ENCODE measurements at places on chromosomes 1 and 21.

DNA sequence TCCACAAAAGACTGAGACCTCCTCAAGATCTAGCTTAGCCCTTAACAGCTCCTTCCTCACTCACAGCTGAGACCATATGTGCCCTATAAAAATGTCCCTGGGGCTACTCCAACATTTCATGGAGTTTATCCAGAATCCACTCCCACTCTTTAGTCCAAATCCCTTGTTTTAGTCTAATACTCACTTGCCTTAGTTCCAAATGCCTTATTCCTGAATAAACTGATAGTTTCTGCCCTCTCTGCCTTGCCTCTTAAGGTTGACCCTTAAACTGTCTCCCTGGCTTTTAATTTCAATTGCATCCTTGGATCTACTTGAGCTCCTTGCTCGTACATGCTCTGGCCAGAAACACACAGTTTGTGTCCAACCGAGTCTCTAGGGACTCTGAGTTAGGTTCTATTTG lies 47.3 kb upstream of the LYPLAL1 start:
- no peak for DNase-seq

- no peak for DNase-seq
These were observed 253.2 kb downstream of the GRIK3 start for GRCh38 chr1:36781098-36781497.

GRCh38 chr1:3651930-3652547 lies at the start of gene TP73:
Gene TP73, plus strand, starts transcription at chr1:3652516. Its CDS starts 29,850 bp downstream, at chr1:3682366.
- DNase-seq: no peak

- DNase-seq: no peak
These were observed 1.2 kb upstream of the MKNK1 start for GRCh38 chr1:46605232-46605631.

DNA sequence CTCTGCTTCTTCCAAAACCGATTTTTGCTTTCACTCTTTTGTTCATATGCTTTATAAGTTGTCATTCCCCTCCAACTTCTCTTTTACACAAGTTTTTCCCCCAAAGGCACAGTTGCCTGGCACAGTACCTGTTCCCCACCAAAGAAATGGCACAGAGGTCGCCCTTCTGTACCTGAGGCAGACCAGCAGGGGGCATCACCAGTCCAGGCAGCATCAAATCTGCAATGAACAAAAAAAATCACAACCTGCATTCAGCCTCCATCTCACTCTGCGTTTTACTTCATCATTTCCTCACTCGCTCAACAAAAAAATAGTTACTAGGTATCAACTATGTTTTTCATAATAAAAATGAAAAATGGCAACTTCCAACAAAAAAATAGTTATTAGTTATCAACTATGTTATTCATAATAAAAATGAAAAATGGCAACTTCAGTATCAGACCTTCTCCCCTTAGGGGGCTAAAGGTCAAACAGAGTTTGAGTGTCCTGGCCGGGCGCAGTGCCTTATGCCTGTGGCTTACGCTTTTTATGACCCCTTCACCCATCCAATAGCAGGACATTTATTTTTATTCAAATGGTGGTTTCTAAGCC lies 4.1 kb downstream of the EIF2D start:
- no peak for DNase-seq

DNA sequence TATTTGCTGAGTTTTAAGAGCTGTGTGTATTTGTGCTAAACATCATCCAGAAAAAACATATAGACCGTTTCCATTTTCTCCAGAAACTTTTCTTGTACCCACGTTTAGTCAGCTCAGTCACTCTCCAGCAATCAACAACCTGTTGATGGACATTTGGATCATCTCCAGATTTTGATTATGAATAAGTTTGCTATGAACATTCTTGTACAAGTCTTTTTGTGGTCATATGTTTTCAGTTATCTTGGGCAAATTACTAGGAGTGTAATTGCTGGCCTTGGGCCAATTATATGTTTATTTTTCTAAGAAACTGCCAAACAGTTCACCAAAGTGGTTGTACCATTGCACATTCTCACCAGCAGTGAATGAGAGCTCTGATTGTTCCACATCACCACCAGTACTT lies 221.8 kb downstream of the CENPF start:
- no peak for DNase-seq

DNA sequence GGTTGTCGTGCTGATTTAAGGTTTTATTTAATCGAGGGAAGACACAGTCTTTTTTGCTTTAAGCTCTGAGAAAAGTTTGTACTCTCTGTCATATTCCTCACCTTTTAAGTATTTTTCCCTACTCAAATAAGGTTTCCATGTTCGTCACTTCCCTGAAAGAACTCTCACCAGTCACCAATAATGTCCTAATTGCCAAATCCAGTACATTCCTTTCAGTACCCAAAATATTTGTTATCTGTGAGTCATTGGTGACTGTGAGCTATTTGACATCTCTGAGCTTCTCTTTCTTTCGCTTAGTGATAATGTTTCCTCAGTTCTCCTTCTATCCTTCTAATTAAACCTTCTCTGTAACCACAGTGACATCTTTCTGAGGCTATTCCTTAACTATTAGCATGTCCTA lies 874.2 kb upstream of the ADGRL2 start:
- no peak for DNase-seq

DNA sequence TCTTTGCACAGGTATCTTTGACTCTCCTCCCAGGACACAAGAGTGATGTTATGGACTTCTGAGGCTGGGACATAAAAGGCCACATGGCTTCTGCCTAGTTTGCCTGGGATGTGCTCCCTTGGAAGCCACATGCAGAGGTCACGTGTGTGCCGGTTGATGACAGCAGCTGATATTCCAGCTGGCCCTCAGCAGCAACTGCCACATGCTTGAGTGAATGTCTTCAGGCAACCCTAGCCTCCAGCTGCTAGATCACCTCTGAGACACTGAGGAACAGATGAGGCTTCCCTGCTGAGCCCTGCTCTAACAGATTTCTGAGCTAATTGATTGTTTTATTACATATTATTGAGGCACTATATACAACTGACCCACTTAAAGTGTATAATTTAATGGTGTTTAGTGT lies 11.6 kb upstream of the AKR7A3 start:
- no peak for DNase-seq

DNA sequence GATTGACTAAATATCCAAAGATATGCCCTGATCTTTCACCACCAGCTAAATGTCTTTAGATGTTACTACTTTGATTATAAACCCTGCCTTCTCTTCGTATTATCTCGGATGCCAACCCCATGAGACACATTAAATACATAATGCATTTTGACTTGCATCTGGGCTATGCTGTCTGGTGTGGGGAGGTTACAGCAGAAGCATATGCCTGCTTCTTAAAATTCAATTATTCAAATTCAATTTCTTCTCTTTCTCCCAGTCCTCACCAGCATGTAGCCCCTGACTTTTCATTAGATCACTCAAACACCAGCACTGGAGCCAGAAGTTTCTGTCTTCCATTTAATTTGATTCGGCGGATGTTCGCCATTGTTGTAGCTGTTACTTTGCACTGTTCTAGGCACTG lies 360.7 kb upstream of the CAMK1G start:
- no peak for DNase-seq

- no peak for DNase-seq
These were observed 8.4 kb upstream of the NPHP4 start for GRCh38 chr1:6000444-6001288.

GRCh38 chr1:239197871-239198270 lies 188.5 kb upstream of the CHRM3 start:
- DNase-seq: no peak

- no peak for DNase-seq
These were observed 214.7 kb downstream of the ADGRL2 start for GRCh38 chr1:82015444-82015843.

DNA sequence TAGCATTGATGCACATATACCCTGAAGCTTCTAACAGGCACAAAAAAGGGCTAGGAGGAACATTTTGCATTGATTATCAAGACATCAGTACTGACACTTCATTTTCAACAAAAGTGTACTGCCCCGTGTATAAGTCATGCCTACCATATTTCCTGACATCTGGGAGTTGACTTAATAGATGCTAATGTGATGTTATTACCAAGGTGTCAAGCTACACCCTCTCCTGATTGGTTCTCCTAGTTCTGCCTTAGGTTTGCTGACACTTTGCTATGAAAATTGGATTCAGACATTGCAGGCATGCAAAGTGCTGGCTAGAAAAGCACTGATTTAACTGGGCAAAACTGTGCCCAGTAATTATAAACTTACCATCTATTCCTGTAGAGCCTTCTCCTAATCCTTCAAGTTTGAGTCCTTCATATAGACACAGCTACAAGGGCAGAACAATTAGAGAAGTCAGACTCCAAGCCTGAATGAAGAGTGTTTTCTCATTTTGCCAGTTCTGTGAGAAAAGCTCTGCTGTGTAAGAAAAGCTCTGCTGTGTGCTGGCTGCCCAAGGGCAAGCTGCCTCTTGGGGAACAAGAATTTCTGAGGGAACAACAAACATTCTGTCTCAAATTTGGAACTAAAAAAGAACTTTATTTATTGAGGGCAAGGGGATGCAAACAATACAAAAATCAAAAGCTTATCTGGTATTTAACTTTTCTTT lies 11.2 kb downstream of the S100A10 start:
- no peak for DNase-seq

DNA sequence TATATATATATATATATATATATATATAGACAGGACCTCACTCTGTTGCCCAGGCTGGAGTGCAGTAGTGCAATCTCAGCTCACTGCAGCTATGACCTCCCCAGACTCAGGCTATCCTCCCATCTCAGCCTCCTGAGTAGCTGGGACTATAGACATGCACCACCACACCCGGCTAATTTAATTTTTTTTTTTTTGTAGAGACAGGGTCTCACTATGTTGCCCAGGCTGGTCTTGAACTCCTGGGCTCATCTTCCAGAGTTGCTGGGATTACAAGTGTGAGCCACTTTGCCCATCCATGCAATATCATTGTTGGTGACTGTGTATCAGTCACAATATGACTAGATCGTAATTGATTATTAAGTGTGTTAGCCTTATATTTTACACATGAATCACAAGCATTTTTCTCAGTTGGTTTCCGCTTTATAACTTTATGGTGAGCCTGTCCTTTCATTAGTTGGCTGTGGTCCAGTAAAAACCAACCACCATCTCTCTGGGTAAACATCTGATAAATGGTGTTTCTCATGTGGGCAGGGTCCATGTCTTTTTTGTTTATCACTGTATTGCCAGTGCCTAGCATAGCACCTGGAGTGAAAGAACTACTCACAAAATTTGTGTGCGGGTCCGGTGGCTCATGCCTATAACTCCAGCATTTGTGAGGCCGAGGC lies 63.6 kb downstream of the MYOM3 start:
- DNase-seq: no peak

DNA sequence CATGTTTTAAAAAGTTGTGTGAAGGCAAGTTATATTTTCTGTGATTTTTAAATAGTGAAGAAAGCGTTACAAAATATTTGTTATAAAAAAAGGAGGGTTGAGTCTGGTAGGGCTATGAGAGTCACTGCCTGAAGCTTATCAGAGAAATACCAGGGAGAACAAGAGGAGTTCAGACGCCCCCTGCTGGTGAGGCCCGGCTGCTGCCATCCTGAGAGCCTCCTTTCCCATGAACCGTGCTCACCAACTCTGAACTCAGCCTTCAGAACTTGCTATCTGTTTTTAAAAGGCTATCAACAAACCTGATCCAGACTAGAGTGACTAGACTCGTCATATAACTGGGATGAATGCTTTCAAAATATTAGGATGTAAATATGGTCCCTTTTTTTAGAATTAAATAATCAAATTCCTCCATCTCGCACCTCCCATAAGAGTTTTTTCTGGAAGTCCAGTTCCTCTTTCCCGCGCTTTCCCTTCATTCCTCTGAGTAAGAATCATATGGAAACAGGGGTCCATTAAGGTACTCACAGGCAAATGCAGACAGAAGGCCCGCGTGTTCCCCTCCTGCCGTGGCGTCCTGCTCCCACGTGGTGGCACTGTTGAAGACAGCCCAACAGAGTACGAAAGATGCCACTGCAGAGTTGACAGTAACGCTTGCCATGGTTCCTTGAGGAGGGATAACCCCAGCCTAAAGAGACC lies 26.2 kb upstream of the SPATA6 start:
- peak; percentile 27 for DNase-seq

DNA sequence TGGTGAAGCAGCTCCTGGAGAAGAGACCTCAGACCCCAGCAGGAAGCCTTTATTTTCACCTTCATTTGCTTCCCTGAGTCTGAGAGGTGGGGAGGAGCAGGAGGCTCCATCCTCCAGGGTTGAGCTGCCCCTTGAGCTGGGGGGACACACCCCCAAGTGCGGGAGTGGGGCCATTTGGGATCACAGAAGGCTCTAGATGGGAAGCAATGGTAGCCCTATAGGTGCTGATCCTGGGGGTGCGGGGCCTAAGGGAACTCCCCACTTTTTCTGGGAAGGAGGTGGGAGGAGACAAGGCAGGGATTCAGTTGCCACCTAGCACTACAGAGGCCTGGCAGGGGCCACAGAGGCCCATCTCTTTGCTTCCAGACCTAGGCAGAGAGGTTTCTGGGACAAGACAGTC lies 247.9 kb upstream of the CSF3R start:
- no peak for DNase-seq

GRCh38 chr1:16139473-16139962 lies 16.4 kb downstream of the EPHA2 start:
- no peak for DNase-seq

GRCh38 chr1:247849616-247850015 lies 7.4 kb upstream of the TRIM58 start:
- DNase-seq: no peak

DNA sequence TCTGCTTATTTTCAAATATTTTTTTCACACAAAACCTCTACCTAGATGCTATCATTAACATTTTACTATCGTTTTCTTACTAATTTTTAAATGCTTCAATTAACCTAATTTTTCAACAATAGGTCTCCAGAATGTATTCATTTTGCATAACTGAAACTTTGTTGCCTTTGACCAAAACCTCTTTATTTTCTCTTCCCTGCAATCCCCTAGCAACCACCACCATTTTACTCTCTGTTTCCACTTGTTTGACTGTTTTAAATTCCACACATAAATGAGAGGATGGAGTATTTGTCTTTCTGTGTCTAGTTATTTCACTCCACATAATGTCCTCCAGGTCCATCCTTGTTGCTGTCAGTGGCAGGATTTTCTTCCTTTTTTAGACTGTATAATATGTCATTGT lies 9.5 kb upstream of the F13B start:
- DNase-seq: no peak

GRCh38 chr1:2800664-2801045 lies 838 bp downstream of the TTC34 start:
- DNase-seq: no peak

GRCh38 chr1:29798699-29799566 lies 562.6 kb downstream of the PTPRU start:
- DNase-seq: no peak

DNA sequence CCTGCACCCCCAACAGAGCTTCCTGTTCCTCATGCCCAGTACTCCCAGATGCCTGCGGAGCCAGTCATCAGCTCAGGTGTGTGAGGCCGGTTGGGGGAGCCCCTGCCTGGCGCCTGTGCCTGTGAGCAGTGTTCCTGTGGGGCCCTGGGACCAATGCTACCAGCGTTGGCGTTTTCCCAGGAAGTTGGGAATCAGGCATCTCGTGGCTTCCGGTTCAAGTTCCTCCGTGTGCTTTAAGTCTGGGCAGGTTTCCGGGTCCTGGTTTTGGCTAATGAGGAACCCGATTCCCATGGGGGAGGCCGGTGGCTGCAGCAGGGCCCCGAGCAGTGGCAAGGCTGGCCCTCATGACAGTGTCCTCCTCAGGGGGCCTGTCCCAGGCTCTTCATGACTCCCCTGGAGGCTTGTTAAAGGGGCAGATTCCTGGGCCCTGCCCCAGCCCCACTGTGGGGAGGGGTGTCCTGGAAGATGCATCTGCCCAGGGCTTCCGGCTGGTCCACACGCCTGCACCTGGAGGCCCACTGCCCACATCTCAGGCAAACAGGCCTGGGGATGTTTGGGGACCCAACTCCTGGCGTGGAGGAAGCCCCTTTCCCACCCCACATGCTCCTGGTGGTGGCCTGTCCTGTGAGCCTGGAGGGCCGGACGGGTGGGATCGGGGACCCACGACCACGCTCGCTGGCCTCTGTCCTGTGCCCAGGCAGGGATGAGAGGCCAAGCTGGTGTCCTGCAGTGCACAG lies 26.2 kb downstream of the TP73 start:
- no peak for DNase-seq
